Endodermal cell (in vitro differentiated cells): ENCODE measurements at places on chromosomes 12 and 14. TPM values are rescaled to one million over a fixed set of nuclear protein-coding genes. Genes with fewer than 3 reads are reported as not detected.

Gene BDKRB2
- 0.61 to 1.5 TPM (median 1.1 TPM) in 3 replicates for total RNA-seq

Gene DLST
- total RNA-seq = 119 and 120 TPM in 2 replicates

Gene SLC35F4
- not detected in 3 replicates for total RNA-seq

Gene RHOF
- total RNA-seq = 31.0 to 36.9 TPM (median 34.5 TPM) in 3 replicates
